Type B pancreatic cell (in vitro differentiated cells): ENCODE measurements at places on chromosomes 7 and 10. TPM values are rescaled to one million over a fixed set of nuclear protein-coding genes. Genes with fewer than 3 reads are reported as not detected.

- H3K4me1 ChIP-seq = no peaks in the 10 kb centered on the region
- no peaks in the 10 kb centered on the region for H3K36me3 ChIP-seq
- H3K27me3 ChIP-seq = no peaks in the 10 kb centered on the region
These were observed 32.7 kb upstream of the ZNF735 start for GRCh38 chr7:64174328-64174727.

ITPRID1 gene
- 0.07 and 0.14 TPM in 2 replicates for total RNA-seq

LBX1 gene
- 4.7 TPM in 1 of 2 replicates, not detected in the other for total RNA-seq

- DNase-seq = no peak
- peaks cover 5% of the 10 kb centered on the region for H3K4me1 ChIP-seq
- no peaks in the 10 kb centered on the region for H3K27me3 ChIP-seq
- peak overlapping the region; percentile 65 for H3K4me3 ChIP-seq
- peak overlapping the region; percentile 97 for H3K27ac ChIP-seq
These were observed 13.3 kb downstream of the MAP3K8 start for GRCh38 chr10:30447125-30447799.

DNA sequence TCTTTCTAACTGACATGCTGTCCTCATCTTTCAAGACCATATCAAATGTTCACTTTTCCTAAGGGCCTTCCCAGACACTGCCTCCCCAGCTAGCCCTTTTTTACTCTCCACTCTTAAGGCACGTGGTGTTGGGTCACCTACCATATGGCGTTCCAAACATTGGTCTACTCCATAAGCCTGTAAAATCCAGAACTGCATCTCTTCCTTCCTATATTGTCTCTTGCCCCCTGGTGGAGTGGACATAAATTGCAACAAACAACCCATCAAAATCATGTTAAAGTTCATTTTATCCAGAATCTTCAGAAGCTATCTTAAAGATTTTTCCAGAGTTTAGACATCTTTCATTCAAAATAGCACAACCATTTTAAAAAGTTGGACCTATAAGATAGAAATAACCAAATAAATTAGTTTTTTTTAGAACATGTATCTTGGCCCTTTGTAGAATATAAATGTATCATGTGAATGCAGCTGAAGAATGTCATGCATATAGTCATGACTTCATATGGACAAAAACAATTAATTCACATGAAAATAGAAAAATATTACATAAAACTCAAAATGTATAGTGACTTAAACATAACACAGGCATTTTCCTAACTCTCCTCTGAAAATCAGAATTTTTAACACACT, 180.6 kb upstream of the CHRM2 start:
- H3K27me3 ChIP-seq = no peaks in the 10 kb centered on the region
- peaks cover 21% of the 10 kb centered on the region for H3K4me1 ChIP-seq
- no peak for DNase-seq
- H3K27ac ChIP-seq = no peak overlapping the region
- no peak overlapping the region for H3K4me3 ChIP-seq
- H3K36me3 ChIP-seq = no peaks in the 10 kb centered on the region

NAT16 gene
- total RNA-seq = not detected in 2 replicates

GRCh38 chr7:47371733-47372368, 210.1 kb downstream of the TNS3 start:
- no peak overlapping the region for H3K4me3 ChIP-seq
- H3K27ac ChIP-seq = peak overlapping the region; percentile 63
- H3K4me1 ChIP-seq = peaks cover 48% of the 10 kb centered on the region
- H3K27me3 ChIP-seq = peaks cover 7% of the 10 kb centered on the region
- no peak for DNase-seq
- H3K36me3 ChIP-seq = peaks cover 23% of the 10 kb centered on the region

GRCh38 chr7:7920056-7920455, 48.5 kb upstream of the GLCCI1 start:
- H3K27me3 ChIP-seq = no peaks in the 10 kb centered on the region
- no peak for DNase-seq
- H3K4me3 ChIP-seq = no peak overlapping the region
- H3K27ac ChIP-seq = no peak overlapping the region
- H3K36me3 ChIP-seq = no peaks in the 10 kb centered on the region

DNA sequence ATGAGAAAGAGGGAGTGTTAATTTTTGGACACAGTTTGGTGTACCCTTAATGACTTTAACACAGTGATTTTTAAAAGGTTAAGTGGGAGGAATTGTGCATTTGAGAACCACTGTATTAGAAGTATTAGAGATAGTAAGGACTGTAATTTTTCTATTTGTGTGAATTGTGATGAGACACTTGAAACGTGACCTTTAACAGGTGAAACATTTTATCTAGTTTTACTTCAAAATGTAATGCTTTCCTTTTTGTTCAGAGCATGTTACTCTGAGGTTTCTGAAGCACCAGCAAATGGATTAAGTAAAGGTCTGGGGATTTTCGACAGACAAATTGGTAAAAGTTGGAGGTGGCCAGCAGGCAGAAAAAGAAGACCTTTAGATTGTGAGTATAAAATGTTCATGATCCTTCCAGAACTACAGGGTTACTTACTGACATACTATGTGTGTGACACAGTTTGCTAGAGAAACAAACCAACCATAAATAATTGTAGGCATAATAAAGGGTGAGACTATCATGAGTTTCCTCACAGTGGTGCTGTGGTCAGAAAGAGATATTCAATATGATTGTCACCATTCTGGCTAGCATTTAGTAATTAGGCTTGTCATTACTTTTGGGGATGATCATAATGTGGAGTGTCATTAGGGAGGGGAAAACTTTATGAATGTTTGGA, 26.1 kb downstream of the LCOR start:
- DNase-seq = no peak
- no peak overlapping the region for H3K27ac ChIP-seq
- H3K4me3 ChIP-seq = no peak overlapping the region
- peaks cover 26% of the 10 kb centered on the region for H3K4me1 ChIP-seq
- H3K27me3 ChIP-seq = no peaks in the 10 kb centered on the region

GRCh38 chr7:76196786-76197185, 4.9 kb upstream of the SRRM3 start:
- no peaks in the 10 kb centered on the region for H3K4me1 ChIP-seq
- H3K36me3 ChIP-seq = no peaks in the 10 kb centered on the region
- DNase-seq = no peak
- H3K27me3 ChIP-seq = peaks cover 15% of the 10 kb centered on the region

DNA sequence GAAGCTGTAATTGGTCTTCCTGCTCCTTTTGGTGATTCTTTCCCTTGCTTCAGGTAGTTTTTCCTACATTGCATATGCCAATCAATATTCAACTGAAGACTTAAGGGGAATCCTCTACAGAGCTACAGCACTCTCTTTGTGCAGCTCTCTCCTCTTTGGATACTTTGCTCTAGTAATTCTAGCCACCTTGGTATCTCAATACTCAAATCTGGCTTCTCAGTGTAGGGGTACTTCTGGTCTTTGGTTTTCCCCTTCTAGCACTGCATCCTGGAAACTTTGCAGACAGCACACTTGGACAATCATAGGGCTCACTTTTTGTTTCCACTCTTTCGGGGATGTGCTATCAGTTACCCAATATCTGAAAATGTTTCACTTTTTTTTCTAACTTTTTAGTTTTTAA, 9.9 kb downstream of the PHTF2 start:
- no peak for DNase-seq
- H3K27me3 ChIP-seq = no peaks in the 10 kb centered on the region
- H3K4me3 ChIP-seq = no peak overlapping the region
- no peak overlapping the region for H3K27ac ChIP-seq
- H3K4me1 ChIP-seq = peaks cover 8% of the 10 kb centered on the region

- H3K4me3 ChIP-seq = no peak overlapping the region
- no peak overlapping the region for H3K27ac ChIP-seq
- peaks cover under 1% of the 10 kb centered on the region for H3K4me1 ChIP-seq
- no peaks in the 10 kb centered on the region for H3K36me3 ChIP-seq
- H3K27me3 ChIP-seq = peaks cover 10% of the 10 kb centered on the region
These were observed 177.5 kb downstream of the DNAJB6 start for GRCh38 chr7:157514306-157514705.

DNA sequence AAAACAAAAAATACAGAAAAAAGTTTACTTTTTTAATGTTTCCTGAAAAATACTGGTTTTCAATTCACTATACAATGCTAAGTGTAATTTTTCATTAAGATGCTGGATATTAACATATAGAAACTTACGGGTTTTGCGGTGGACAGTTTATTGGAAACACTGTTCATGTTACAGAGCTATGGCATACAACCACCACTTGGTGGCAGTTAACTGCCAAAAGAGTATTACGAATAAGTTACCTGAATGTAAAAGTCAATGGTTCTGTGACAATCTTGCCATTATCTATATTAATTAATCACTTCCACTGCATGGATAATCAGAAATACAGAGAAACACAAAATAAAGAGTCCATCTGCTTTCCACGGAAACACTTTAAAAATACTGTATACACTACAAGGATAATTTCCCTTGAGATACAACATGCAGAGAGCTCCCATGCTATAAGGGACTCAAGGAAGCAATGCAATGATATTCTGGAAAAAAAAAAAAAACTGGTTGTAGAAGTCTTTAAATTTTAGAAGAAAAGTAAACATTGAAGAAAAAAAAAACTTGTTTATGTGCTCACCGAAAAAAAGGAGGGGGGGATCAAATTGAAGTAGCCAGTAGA, 97.0 kb downstream of the TPK1 start:
- H3K4me3 ChIP-seq = no peak overlapping the region
- DNase-seq = no peak

DNA sequence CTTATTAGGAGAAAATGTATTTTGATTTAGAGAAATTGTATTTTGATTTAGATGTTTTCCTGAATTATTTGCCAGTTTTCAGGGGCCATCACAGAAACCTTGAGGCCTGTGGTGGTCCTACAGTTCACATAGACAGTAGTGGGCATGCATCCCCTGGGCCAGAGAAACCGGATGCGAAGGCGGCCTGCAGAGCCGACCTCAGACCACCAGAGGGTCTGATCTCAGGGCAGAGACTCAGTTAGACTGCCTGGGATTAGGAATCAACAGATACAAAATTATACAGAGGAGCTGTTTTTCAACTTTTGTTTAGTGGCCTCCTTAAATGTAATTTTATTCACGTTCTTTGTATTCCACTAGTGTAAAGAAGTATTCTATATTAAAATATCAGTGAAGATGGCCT, 158.4 kb downstream of the PAXIP1 start:
- H3K36me3 ChIP-seq = no peaks in the 10 kb centered on the region
- peaks cover 14% of the 10 kb centered on the region for H3K27me3 ChIP-seq
- H3K4me1 ChIP-seq = peaks cover 3% of the 10 kb centered on the region
- H3K4me3 ChIP-seq = no peak overlapping the region
- no peak overlapping the region for H3K27ac ChIP-seq

- peaks cover 11% of the 10 kb centered on the region for H3K4me1 ChIP-seq
- H3K36me3 ChIP-seq = no peaks in the 10 kb centered on the region
- H3K4me3 ChIP-seq = no peak overlapping the region
- no peak for DNase-seq
These were observed 339.9 kb upstream of the ADARB2 start for GRCh38 chr10:2077231-2077630.

DNA sequence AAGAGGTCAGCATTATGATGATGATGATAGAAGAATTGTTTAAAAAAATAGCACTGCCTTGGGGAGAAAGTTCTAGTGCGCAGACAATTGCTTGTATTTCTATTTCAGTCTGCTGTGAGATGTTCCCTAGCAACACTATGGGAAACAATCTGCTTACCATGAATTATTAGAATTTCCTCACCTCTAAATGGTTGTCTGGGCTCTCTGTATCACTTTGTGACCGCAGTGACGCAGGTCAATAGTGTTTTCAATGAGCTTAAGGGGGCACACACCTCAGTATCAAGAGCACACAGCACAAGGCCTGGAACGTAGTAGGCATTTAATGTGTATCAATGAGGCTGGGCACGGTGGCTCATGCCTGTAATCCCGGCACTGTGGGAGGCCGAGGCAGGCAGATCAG, 98.9 kb upstream of the TARP start:
- no peaks in the 10 kb centered on the region for H3K27me3 ChIP-seq
- H3K4me3 ChIP-seq = no peak overlapping the region
- no peak for DNase-seq
- H3K4me1 ChIP-seq = no peaks in the 10 kb centered on the region

DNA sequence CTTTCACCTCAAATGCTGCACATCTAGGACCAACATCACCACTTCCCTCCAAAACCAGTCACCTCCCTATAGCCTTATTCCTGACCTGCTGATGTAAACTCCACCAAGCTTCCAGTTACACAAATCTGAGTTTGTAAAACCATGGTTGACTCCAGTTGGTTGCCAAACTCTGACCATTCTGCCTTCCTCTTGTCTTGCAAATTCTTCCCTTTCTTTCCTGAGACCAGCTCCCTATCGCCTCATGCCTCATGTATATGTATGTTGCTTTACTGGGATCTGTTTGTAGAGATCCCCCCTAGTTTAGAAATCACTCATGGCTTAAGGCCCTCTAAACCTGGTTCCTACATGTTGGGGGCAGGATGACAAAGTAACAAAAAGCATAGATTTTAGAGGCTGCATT, 31.3 kb downstream of the PAX2 start:
- peaks cover 12% of the 10 kb centered on the region for H3K4me1 ChIP-seq
- no peak overlapping the region for H3K27ac ChIP-seq
- H3K4me3 ChIP-seq = no peak overlapping the region

ADRA2A gene
- 16.1 and 19.3 TPM in 2 replicates for total RNA-seq

- no peak overlapping the region for H3K27ac ChIP-seq
- no peaks in the 10 kb centered on the region for H3K36me3 ChIP-seq
- peak; percentile 58 for DNase-seq
- no peaks in the 10 kb centered on the region for H3K27me3 ChIP-seq
These were observed 267.9 kb upstream of the TCERG1L start for GRCh38 chr10:131579251-131580071.

- no peaks in the 10 kb centered on the region for H3K36me3 ChIP-seq
- peaks cover 7% of the 10 kb centered on the region for H3K4me1 ChIP-seq
- peak overlapping the region; percentile 58 for H3K27ac ChIP-seq
- H3K27me3 ChIP-seq = peaks cover 2% of the 10 kb centered on the region
- no peak for DNase-seq
These were observed 68.9 kb downstream of the NEURL1 start for GRCh38 chr10:103562383-103562782.

GRCh38 chr10:102247734-102248133, 2.4 kb downstream of the GBF1 start:
- peaks cover 27% of the 10 kb centered on the region for H3K4me1 ChIP-seq
- H3K27ac ChIP-seq = no peak overlapping the region
- H3K36me3 ChIP-seq = peaks cover 7% of the 10 kb centered on the region
- peaks cover 11% of the 10 kb centered on the region for H3K27me3 ChIP-seq

DNA sequence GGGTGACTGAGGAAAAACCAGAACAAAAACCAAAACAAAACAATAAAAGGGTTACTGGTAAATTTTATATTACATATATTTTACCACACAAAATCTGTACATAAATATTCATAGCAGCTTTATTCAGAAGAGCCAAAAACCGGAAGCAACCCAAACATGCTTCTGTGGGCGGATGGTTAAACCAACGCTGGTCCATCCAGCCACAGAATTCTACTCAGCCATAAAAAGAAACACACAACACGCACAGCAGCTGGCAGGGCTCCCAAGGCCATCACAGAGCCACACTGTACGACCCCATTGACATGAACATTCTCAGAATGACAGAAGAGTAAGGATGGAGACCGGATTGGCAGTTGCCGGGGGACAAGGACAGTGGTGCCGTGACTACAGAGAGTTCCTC, 83.6 kb downstream of the PROSER2 start:
- no peak overlapping the region for H3K4me3 ChIP-seq
- no peak for DNase-seq
- no peaks in the 10 kb centered on the region for H3K27me3 ChIP-seq
